ENCODE measurements at places on chromosomes 11 and 22.

GRCh38 chr11:133824593-133824992, 20.7 kb downstream of the SPATA19 start:
- DNase-seq: no peak

DNA sequence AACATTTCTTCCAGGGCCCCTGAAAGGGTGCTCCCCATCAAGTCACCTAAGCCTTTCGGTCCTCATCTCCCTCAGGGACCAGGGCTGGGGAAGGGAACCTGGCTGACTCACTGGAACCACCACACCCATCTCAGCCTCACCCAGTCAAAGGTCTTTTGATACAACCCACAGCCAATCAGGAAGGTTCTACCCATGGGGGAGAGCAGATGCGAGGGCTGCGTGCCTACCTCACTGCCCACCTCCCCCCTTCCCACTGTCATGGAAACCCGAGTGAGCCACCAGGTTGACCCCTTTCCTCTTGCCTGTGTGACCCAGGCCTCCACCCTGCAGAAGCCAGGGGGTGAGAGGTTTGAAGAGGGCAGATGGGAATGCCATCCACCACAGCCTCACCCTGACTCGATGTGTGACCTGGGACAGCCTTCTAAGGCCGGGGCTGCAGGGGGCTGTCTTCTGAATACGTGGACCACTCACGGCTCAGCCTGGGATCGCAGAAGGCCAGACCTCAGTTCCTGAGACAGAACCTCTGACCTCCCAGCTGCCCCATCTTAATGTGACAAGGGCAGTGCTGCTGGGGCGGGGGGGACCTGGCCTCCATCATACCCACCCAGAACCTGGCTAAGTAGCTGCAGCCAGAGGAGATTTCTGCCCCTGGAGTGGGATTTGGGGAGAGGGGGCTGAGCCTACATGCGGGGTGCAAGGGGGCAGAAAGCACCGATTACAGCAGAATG, 2.7 kb downstream of the MDK start:
- peak; percentile 73 for DNase-seq

- no peak for DNase-seq
Observed at GRCh38 chr22:47352920-47353700, 590.7 kb downstream of the TBC1D22A start.

GRCh38 chr22:44532552-44532951, 34.5 kb upstream of the RTL6 start:
- DNase-seq: no peak

DNA sequence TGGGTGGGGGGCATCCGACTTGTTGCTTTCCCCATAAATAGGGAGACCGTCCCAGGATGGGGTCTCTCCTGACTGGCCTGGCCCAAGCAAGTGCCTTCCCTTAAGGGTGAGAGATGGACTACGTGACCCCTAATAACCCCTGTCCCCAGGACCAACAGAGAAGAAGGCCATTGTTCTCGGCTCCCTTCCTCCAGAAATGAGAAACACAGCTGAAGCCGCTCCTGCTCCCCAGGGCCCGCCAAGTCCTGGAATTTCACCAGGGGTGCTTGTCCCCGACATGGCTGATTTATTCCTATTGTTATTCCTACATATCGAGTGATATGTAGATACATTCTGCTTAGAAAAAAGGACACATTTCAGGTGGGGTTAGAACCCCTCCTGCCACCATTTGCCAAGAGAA, 100.8 kb downstream of the TP53I11 start:
- DNase-seq: no peak

- no peak for DNase-seq
Observed at GRCh38 chr11:43399983-43400630, 41.4 kb downstream of the TTC17 start.

- no peak for DNase-seq
Observed at GRCh38 chr11:36404831-36405230, 105.2 kb downstream of the TRAF6 start.

DNA sequence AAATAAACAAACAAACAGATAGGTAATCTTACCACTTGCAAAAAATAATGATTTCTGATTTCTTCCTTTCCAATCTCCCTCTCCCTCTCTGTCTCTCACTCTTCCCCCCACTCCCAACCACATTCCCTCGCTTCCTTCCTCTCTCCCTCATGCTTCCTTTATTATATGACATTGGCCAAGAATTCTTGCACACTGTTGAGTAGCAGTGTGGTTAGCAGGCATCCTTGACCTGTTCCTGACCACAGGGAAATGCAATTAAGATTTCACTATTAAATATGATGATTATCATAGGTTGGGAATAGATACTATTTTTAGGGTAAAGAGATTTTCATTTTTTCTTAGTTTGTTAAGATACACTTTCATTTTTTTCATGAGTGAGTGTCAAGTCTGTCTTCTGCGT, 14.7 kb upstream of the PLAAT4 start:
- no peak for DNase-seq

- no peak for DNase-seq
Observed at GRCh38 chr11:119041821-119042514, 11.3 kb upstream of the SLC37A4 start.

GRCh38 chr11:78427615-78428265, 10.1 kb upstream of the GAB2 start:
- no peak for DNase-seq

GRCh38 chr11:59574932-59575502, 40.6 kb downstream of the OSBP start:
- no peak for DNase-seq

- no peak for DNase-seq
Observed at GRCh38 chr11:95059046-95059445, 7.7 kb upstream of the SRSF8 start.

DNA sequence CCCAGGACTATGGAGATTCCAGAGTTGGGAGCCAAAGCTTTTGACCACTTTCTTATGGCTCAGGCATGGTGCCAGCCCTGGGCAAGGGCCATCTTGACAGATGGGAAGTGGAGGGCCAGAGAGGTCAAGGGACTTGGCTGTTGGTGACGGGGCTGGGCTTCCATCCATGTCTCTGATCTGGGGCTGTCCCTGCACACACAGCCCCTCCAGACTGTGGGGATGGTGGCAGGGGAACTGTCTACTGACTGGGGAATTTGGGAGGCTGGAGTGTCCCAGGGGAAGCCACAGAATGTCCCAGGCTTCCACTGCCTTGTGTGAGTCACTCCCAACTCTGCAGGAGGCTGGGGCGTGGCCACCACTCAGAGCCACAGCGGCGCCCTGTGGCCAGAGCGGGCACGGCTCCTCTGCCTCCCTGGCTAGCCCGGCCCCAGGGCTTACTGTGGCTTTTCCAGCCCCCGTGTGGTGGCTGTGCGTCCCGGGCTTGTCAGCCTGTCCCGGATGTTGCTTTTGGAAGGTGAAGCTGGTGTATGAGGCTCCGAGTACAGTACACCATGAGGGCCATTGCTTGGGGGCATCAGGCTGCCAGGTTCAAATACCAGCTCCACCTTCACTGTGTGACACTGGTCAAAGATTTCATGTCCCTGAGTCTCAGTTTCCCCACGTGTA, 19.6 kb downstream of the C22orf23 start:
- peak; percentile 91 for DNase-seq

DNA sequence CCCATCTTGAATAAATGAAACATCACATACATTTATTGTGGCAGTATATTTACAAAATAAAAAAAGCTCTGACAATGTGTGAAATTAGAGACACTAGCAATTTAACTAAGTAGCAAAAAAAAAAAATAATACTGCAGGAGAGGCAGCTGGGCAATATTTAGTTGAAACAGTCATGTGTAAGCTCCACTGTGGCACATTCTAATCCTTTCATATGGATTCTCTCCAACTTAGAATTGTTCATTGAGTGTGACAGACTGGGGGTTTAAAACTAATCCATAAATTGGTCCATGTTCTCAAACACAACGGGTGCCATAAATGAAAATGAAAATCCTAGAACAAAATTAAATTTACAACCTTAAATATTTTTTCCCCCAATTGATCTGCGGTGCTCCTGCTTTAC, 302.1 kb downstream of the CADM1 start:
- no peak for DNase-seq
